ENCODE measurements at places on chromosomes 16 and 17.

DNA sequence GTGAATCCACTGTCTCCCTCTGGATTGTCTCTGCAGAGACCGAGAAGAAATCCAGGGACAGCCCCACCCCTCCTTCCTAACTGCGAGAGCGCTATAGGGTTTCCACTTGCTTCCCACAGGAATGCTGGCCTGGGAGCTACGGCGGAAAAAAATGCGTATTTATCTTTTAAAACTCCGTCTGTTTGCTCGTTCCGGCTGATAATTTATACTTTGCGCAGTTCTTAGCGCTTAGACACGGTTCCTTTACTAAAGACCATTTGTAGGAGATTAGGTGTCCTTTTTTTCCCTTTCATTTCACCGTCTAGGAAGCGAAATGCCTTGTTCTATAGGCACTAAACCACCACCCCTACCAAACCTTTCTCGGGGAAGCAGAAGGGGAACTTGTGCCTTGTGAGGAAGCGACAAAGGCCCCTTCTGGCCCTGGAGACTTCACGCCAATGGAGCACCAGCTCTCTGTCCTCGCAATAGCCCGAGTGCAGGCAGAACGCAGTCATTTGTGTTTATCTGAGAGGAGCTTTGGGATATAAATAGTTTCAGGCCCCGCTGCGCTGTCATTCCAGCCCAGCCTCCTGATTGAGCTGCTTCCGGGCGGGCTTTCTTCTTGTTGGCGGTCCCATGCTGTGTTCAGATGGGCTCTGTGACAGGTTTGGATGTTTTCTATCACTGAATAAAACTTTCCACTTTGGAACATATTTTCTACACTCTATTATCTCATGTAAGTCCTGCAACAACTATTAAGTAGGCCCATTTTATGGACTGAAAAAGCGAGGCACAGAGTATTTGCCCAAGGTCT, 791 bp upstream of the SUPT4H1 start:
- no peak for DNase-seq

GRCh38 chr16:29736112-29736511, 9.7 kb downstream of the C16orf54 start:
- DNase-seq: no peak

DNA sequence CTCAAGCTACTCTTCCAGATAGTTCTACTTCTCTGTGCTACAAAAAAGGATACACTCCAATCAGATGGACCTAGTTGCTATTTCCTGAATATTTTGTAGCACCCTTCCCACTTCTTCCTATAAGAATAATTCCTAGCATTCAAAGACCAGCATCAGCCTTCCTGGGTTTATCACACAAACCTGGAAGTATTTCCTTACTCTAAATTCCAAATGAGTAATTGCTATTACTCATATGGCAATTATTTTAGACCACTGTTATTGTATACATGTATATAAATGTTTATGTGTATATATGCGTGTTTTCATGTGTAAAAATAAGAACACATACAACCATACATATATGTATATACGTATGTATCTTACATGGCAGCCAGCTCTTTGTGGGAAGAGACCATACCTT, 130.6 kb downstream of the MYO1D start:
- no peak for DNase-seq

- no peak for DNase-seq
These were observed 35.0 kb downstream of the ITGB3 start for GRCh38 chr17:47288531-47289116.

- no peak for DNase-seq
These were observed 81.0 kb upstream of the TBX2 start for GRCh38 chr17:61318684-61319098.

DNA sequence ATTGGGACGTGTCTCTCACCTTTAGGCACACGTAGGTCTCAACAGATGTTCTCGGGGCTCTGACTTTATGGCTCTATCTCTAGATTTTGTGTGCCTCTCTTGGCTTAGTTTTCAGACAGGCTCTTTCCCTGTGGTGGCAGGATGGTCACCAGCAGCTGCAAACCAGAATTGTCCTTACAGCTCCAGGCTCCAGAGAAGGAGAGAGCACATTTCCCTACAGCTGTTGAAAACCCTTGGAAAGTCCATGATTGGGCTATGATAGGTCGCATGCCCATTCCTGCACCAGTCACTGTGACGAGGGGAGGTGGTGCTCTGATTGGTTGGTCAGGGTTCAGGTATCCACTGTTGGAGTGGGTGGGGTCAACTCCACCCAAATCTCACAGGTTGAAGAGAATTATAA, 41.5 kb downstream of the SHISA9 start:
- DNase-seq: no peak

- DNase-seq: no peak
These were observed 832 bp upstream of the SRRM2 start for GRCh38 chr16:2751577-2752034.

DNA sequence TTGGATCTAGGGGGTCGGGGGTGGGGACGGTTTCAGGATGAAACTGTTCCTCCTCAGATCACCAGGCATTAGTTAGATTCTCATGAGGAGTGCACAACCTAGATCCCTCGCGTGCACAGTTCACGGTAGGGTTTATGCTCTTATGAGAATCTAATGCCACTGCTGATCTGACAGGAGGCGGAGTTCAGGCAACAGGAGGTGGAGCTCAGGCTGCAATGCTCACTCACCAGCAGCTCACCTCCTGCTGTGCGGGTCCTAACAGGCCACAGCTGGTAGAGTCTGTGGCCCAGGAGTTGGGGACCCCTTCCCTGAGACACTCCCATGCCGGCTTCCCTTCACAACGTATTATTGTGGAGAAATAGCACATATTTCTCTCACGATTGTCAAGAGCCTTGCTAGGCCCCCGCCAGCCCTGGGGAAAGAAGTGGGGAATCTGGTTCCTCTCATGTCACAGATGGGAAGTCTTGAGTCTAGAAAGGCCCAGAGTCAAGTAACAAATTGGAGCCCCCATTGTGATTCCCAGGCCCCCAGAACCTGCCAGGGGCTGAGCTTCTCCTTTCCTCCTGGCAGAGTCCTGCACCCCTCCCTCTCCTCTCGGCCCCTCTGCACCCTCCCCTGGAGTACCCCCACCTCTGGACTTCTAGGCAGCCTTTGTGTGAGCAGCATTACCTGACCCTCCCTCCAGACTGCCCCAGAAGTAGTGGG, 6.1 kb upstream of the KRT14 start:
- DNase-seq: no peak

- no peak for DNase-seq
These were observed 10.6 kb upstream of the HOXB2 start for GRCh38 chr17:48555258-48556228.

GRCh38 chr16:4892361-4893102, 44.4 kb downstream of the PPL start:
- DNase-seq: no peak

DNA sequence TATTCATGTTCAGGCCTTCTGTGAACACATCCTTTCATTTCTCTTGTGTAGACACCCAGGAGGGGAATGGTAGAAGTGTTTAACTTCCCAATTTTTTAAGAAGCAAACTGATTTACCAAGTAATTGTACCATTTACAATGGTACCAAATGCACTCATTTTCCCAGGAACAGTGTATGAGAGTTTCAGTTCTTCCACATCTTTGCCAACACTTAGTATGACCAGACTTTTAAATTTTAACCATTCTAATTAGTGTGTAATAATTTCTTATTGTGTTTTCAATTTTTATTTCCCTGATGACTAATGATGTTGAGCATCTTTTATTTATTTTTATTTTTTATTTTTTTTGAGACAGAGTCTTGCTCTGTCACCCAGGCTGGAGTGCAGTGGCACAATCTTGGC, 10.2 kb upstream of the WFIKKN2 start:
- DNase-seq: no peak

- DNase-seq: no peak
These were observed at the start of gene PRAC2 for GRCh38 chr17:48722915-48723422. Gene PRAC2 (plus strand): TSS chr17:48723185. CDS start chr17:48724411, 1,226 bp downstream.

GRCh38 chr17:27538156-27538955, 82.1 kb downstream of the KSR1 start:
- DNase-seq: no peak

- no peak for DNase-seq
These were observed 660 bp downstream of the RHBDF1 start for GRCh38 chr16:71540-72401.

GRCh38 chr17:78057113-78057740, 71.3 kb downstream of the TMC6 start:
- no peak for DNase-seq

GRCh38 chr17:67322042-67322787, 44.2 kb downstream of the PSMD12 start:
- DNase-seq: no peak

- peak; percentile 29 for DNase-seq
These were observed 6.5 kb upstream of the NUBP1 start for GRCh38 chr16:10737068-10737625.

GRCh38 chr16:87921236-87921773, 15.0 kb downstream of the CA5A start:
- no peak for DNase-seq

GRCh38 chr17:9456330-9456729, 119.3 kb downstream of the STX8 start:
- no peak for DNase-seq

GRCh38 chr16:5502467-5502869, 404.9 kb upstream of the EEF2KMT start:
- no peak for DNase-seq

GRCh38 chr16:14325502-14326401, 254.6 kb downstream of the MRTFB start:
- no peak for DNase-seq

GRCh38 chr16:75475420-75475847, 10.9 kb upstream of the TMEM170A start:
- DNase-seq: no peak

DNA sequence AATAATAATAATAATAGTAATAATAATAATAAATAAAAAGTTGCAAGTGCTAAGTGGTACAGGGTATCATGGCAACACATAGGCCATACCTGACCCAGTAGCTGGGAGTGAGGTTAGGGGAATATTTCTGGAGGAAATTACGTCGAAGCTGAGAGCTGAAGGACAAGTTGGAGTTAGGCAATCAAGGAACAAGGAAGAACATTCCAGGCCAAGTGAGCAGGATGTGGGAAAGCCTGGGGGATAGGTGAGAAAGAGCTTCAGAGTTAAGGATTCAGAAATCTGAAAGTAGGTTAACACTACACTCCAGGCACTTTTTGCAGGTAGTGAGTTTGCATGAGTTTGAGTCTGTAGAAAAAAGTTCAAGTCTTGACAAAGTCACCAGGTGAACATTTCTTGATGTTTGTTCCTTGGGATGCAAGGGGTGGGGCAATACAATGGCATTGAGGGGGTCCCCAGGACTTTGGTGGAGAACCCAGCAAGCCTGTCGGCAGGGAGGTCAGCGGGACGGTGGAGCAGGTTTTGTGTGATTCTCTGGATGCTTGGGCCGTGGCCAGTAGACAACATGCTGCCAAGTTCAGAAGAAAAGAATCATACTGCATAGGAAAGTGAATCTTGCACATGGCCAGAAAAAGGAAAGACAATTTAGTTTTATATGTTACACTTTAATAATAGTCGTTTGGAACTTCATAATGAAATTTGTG, 27.7 kb upstream of the MPHOSPH6 start:
- no peak for DNase-seq

GRCh38 chr16:65476448-65476955, 354.6 kb upstream of the CDH11 start:
- DNase-seq: no peak

DNA sequence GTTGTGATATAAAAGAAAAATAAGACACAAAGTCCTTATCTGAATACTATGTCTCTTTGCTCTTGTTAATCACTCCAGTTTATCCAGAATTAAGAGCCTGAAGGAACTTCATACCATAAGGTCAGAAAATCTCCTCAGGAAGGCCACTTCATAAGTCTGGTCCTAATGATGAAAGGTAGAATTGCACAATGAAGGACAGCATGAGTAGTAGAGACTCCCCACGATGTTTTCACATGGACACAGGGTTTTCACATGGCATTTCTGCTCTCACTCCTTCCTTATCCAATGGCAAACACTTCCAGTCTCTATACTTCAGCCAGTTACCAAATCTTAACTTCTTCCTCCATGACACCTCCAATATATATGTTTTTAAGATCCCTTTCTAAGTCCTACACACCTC, 10.2 kb upstream of the C17orf78 start:
- no peak for DNase-seq

- DNase-seq: no peak
These were observed 55.3 kb downstream of the SKAP1 start for GRCh38 chr17:48374650-48375230.

DNA sequence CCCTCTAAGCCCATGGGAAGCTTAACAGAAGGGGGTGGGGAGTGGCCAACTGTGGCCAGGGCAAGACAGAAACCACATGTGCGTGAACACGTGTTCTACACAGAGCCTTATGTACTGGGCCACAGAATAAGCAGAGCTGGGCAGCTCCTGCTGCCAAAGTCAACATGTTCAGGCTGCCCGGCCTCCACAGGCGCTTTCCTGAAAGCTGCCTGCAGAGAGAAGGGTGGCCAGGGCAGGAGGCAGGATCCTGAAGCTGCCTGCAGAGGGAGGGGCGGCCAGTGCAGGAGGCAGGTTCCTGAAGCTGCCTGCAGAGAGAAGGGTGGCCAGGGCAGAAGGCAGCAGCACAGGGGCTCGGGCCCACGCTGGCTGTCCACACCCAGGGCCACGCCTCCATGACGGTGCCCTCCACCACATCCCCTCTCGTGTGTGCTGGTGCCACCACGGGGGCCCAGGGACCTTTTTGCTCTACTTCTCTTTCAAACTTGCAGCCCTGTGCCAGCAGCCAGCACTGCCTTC, 79.5 kb downstream of the ANKRD11 start:
- DNase-seq: no peak

- no peak for DNase-seq
These were observed 222.1 kb downstream of the RBFOX3 start for GRCh38 chr17:79388556-79389295.

- no peak for DNase-seq
These were observed 5.3 kb upstream of the WDR24 start for GRCh38 chr16:695355-696089.

DNA sequence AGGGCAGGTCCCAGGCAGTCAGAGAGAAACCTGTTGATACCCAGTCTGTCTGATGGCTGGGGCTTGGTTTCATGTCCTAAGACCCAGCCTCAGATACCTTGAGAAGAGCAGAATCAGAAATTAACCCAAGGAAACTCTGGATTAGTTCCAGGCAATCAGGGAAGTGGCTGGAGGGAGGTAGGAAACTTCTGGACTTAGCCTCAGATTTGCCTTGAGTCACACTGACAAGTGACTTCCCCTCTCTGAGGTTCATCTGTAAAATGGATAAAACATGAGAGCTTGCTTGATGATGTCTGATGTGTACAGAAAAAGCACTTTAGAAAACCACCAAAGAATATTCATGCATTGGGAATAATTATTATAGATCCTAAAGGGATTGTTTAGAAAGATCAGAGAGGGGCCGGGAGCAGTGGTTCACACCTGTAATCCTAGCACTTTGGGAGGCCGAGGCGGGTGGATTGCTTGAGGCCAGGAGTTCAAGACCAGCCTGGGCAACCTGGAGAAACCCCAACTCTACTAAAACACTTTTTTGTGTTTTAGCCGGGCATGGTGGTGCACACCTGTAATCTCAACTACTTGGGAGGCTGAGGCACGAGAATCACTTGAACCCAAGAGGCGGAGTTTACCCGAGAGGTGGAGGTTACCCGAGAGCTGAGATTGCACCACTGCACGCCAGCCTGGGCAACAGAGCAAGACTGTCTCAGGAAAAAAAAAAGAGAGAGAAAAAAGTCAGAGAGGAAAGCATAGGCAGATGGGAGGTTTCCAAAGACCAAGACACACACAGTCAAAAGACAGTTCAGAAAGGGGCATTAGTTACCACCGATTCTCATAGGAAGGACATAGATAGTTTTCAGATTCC, 3.8 kb downstream of the CIITA start:
- DNase-seq: no peak

GRCh38 chr17:20266806-20267458, 200.4 kb downstream of the LGALS9B start:
- no peak for DNase-seq

Data from stimulated activated CD4-positive, alpha-beta T cell treated with anti-CD3 and anti-CD28 coated beads, TNF-alpha, amount 100 ng/mL, for 1 hour (primary cell).